Fibroblast of skin of abdomen (primary cell): ENCODE measurements at places on chromosomes 3 and 15.

DNA sequence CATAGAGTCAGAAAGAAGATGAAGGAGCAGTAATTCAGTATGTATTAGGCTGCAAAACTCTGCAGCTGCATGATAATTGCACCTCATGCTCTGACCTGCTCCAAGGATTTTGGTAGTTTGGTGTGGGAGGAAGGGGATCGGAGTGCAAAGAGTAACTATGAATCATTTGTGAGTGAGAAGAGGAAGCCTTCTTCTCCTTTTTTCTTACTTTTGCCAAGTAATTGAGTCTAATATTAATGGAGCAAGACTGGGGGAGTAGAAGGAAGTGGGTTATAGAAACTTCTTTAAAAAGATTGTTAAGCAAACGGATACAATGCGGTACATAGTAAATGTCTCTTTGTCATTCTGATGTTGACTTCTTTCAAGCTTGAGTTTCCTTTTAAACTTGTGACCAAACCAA, 276.5 kb downstream of the EDEM1 start:
- DNase-seq, result no peak

DNA sequence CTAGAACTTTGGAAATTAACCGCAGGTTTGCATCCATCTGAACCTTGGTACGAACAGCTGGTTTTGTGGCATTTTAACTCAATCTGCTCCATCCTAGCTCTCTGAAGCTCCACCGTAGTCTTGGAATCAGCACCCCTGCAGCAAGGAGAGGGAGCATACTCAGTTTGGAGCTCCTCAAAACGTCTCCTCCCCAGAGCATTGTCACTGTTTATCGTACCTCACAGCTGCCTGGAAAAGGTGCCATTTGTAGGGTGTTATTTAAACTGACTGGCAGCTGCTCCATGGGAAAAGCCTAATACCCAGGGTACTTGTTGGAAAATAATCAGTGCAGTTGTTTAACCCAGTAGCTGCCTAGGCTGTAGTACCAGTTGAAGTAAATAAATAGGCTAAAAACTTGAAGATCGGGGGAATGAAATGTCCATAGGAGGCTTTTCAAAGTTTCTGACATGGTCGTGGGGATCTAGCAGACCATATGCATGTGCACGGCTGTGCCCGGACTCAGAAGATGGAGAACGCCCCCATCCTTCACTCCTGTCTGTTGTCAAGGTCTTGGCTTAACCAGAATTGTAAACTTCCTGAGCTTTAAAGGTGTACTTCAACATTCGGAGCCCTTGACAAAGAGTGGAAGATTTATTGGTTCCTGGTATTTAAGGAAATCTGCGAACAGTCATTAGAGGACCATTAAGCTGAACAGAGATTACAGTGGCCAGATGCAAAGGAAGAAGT, 43.9 kb downstream of the GHSR start:
- DNase-seq, result no peak

DNA sequence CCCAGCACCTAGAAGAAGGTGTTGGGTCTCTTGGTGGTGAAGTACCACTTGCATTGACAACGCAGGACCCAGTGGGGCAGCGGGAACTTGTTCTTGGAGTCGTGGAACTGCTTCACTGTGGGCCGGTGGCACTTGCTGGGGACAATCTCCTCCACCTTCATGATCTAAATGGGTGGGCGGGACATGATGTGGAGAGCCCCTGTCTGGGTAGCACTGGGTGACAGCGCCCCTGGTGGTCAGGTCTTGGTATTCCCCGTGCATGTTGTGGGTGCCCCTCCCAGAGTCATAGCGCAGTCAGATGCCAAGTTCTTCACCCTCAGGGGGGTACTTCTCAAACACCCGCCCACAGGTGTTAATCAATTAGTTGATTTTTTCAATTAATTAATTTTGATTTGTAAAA, 60.2 kb downstream of the AGBL1 start:
- no peak for DNase-seq

GRCh38 chr15:60076045-60076444, 71.9 kb downstream of the FOXB1 start:
- DNase-seq, result no peak

DNA sequence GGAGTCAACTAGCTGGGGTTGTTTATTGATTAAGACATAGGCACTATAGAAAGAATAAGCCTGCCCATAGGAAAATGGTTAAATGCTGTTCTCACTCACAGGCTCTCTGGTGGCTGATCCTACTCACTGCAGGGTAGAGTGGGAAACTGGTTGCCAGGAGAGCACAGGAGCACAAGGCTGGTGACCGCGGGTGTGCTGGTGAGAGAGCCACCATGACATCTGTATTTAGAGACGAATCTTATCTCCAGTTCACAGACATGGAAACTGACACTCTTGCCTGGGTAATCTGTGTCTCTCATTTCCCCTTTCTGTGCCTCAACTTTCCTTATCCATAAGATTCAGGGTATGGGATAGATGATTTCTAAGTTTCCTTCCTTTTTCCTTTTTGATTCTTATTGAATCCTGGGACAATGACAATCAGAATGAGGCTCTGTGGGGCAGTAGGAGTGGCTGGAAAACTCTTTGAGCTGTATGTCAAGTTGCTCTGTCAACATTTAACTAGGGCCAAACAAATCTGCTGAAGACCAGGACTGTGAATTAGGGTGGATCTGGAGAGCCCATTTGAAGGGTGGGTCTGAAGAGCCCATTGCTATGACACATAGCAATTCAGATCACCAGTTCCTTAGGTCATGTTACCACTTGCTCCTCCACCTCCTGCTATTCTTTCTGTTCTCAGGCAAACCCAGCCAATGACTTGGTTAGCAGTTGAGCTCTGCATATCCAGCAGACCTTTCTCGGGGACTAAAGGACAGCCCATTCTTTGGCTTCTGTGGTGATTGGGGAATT, 286.1 kb upstream of the TBL1XR1 start:
- no peak for DNase-seq

DNA sequence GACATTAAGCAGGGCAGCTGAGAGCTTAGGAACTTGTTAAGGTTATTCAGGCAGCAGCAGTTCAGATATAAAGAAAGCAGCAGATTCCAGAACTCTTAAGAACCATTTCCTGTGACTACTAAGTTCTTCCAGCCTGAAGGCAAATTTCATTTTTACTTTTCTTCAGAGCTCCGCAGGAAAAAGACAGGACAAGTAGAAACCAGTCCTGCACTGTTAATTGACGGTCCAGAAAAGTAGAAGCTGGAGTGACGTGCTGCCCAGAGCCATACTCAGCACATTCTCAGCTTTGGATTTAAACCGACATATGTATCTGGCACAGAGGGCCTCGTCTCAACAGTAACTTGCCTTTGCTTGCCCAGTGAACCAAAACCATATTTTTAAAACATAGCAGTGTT, 219.4 kb upstream of the STRIT1 start:
- no peak for DNase-seq

DNA sequence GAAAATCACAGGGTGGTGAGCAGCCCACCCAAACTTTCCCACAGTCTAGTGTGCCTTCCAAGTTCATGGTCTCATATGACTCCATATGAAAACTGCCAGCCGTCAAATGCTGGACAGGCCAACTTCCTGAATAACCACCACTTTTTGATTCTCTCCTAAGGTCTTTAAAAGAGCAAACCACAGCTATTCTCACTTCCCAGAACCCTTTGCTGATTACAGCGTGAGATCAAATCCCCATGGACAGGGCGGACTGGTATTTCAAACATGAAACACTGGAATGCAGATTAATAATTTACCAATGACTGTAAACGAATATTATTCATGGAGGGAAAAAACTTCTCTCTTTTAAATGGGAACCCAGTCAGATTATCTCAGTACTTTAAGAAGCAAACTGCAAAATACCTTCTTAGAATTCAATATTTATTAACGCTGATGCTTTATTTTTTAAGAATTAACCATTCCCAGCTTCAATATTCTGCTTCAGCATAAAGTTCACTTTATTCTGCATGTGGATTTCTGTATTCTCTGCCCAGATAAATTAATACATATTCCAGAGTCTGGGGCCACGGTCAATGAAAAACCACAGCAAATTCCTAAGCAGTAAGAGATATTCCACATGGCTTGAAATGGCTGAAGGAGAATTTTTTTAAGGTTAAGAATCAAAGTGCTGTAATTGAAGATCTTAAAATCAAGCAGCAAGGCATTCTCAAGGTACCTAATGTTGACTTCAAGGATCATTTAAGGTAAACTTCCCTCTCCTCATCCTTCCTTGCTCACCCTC, 42.9 kb downstream of the MYO1E start:
- peak; percentile 92 for DNase-seq

DNA sequence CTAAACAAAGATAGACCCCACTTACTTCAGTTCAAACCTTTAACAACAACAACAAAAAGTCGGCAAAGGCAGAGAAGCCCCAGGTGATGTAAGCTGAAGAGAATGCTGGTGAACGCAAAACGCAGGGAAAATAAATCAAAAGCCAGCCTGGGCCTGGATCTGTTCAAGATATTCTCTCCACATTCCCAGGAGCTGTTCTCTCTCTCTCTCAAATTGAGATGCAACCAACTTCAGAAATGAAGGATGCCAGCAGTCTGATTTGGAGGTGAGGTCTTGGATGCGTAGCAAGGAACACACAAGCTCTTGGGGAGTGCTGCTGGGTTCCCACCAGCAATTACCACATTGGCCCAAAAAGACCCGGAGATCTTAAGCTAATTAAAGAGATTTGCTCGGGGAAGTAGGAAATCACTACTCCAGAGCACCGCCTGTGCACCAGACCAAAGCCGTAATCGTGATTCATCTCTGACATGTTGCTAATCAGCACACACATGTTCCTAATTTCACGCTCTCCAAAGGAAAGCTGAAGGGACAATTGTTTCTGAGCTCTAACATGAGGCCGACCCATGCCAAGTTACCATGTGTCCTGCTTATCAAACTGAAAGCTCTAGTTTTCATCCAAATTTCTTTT, 37.1 kb downstream of the IL17RD start:
- peak; percentile 92 for DNase-seq

DNA sequence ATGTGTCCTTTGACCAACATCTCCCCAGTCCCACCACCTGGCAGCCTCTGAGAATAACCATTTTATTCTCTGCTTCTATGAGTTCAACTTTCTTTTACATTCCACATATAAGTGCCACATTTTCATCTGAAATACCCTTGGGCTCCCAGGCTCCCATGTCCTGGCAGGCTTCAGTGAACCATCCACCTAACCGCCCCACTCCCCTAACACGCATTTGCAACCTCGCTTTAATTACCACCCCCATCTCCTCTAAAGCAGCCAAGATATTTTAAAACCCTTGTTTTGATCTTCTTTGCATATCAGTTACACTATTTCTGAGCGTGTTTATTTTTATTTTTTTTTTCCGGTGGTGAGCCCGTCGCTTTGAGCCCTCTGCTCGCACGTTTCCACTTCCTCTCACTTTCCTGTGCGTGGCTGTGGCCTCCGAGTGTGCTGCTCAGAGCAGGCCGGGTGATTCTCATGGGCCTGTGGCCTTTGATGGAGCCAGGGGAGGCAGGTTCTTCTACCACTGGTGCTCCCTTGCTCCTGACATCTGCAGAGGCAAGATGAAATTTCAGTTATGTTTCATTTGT, 195.4 kb upstream of the LPP start:
- DNase-seq, result no peak

DNA sequence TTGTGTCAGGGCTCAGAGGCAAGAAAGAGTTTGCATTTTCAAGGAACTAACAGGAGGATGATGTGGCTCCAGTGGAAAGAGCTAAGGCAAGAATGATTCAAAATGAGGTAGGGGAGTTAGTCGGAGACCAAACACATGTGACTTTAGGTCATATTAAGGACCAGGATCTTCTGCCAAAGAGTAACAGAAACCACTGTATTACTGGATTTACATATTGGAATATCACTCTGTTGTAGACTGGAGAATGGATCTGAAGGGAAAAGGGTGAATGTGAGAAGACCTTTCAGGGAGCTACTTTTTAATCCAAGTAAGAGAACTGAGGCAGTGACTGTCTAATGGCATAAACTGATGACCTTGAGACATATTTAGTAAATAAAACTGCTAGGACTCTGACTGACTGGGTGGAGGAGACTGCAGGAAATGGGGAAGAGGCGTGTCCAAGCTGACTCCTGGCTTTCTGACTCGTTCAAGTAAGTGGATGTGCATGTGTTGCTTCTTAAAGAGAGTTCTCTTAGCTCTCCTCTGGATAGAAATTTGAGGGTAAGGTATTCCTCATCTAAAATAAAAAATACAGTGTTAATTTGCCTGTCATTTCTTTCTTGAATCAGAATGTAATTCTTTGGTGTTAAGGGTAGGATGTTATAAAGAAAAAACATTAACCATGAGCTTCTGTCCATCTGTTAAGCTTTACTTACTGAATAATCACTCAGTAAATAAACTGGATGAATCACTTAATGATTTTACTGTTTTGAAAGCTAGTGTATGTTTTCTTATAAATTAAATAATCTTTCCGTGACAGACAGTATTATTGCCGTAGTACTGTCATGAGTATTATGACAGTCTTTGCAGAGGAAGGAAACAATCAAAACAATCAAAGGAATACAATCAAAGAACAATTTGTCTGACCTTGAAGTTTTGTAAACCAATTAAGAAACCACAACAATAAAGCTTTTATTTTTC, 58.3 kb upstream of the CFAP20DC start:
- DNase-seq, result no peak

- DNase-seq, result peak; percentile 56
These were observed 86.4 kb downstream of the SYNPR start for GRCh38 chr3:63364495-63364894.

- no peak for DNase-seq
These were observed 35.7 kb upstream of the PRR20G start for GRCh38 chr3:127323581-127323980.

GRCh38 chr3:51942603-51943450, 664 bp downstream of the PARP3 start:
- DNase-seq, result peak; percentile 56

GRCh38 chr3:142019794-142020320, 129.5 kb downstream of the TFDP2 start:
- DNase-seq, result no peak

DNA sequence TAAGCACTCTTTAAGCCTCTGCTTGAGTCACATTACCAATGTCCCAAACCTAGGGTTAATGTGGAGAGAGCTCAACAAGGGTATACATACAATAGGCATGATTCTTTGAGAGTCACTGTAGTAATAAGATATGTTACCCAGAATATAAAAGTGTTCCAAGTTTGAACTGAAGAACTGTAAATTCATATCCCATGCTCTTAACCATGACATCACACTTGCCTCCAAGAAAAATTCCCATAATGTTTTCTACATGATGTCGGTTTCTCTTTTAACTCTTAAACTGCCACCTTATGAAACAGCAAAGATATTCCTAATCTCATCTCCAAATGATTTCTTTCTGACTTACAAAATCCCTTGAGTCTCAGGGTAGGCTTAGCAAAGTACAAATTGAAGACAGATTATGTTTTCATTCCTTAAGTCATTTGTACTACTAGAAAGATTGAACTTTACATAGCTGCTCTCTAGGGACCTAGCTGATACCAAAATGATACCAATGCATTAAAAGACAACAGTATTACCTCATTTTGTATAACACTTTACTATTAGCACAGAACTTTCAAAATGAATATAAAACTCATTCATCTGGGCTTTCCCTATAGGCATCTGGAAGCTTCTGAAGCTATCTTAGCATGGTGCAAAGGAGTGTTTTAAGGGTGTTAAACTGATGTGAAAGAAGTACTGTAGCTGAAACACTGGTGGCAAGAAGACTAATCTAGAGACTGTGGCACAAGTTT, 127.1 kb downstream of the KCNMB2 start:
- no peak for DNase-seq

- no peak for DNase-seq
These were observed 65.6 kb upstream of the PRR23C start for GRCh38 chr3:139110072-139110830.

- peak; percentile 13 for DNase-seq
These were observed 21.2 kb downstream of the ZNF860 start for GRCh38 chr3:32002561-32003368.
